ENCODE measurements at places on chromosomes 5 and 9.

- DNase-seq = no peak
Observed at GRCh38 chr5:167295681-167296005, 995.8 kb upstream of the WWC1 start.

GRCh38 chr9:89274838-89275237 lies 36.2 kb upstream of the CKS2 start:
- DNase-seq = no peak

GRCh38 chr9:128494108-128494745 lies 10.3 kb upstream of the GLE1 start:
- DNase-seq = no peak

DNA sequence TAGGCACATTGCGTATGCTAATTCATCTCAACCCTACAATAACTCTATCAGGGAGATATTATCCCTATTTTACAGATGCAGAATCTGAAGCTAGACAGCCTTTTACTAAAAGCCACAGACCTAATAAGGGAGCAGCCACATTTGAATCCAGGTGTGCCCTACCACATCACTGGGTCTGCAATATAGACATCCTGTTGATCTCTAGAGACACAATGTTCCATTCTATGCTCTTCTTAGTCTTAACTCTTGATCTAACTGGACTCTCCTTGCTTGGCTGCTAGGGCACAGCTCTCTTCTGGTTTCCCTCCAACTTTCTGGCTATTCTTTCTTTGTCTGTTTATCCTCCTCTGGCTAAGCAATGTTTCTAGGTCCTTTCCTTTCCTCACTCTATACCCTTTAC lies 1.4 kb upstream of the SPATA6L start:
- no peak for DNase-seq

DNA sequence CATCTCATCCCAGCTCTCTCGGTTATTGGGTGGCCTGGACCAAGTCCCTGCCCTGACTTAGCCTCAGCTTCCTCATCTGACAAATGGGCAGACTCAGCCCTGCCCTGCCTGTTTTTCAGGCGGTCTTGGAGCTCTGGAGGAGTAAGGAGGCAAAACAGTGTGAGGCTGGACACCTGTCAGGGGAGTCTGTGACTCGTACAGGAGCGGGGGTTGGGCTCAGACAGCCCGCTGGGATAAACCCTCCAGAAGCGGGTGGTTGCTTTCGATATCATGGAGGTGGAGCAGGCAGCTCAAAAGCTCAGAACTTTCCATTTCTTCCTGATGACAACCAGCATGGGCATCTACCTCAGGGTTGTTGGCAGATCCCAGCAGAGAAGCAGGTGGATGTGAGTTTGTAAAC lies 72.9 kb upstream of the GGTA1 start:
- DNase-seq = no peak

DNA sequence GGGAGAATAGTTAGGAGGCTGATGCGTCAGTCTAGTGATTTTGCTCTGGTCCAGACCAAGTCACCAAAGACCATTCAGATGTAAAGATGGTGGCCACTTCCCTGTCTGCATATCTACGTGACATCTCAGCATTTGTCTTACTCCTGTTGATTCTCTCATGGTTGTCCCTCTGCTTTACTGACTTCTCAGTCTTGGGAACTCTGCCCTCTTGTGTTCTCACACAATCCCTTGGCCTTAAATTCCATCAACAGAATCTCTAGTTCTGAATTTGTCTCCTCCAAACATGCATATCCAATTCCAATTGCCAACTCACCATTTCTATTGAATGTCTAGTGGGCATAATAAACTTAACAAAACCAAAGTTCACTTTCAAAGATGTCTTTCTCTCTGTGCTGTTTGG lies 147.8 kb downstream of the SLC24A2 start:
- no peak for DNase-seq

- no peak for DNase-seq
Observed at GRCh38 chr9:36436909-36437308, 36.8 kb upstream of the RNF38 start.

DNA sequence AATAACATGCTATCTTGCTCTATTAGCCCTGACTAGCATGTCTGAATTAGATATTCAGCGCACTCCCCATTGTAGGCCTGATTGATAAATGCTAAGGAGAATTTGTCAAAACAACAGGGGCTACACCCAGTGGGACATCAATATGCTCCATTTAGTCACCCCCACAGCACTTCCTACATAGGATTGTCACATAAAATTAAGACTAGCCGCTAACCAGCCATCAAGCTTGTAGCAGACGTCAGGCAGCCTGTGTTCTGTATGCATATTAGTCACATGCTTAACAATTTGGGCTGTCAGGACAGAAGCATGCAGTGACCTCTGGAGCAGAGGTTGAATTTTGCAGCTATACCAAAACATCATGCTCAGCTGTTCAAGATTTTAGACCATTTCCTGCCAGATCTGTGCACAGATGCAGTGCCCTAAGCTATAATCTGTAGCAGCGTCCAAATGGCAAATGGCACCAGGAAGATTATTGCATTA lies 197.4 kb upstream of the ISL1 start:
- DNase-seq = no peak

DNA sequence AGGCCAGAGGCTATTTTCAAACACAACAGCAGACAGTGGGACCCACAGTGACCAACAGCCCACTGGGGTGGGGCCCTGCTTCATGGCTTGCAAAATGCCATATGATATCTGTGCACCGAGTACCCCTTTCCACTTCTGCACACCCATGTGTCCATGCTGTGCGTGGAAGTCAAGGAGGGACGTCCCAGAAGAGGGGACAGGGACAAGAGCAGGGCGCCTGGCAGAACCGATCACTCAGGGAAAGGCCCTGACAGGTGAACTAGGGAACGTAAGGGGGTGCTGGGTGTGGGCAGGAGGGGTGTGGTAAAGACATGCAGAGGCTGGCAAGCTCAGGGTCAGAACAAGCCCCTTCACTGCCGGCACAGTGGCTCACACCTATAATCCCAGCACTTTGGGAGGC lies 7.6 kb upstream of the TTLL11 start:
- no peak for DNase-seq

Measured in activated CD8-positive, alpha-beta memory T cell treated with anti-CD3 and anti-CD28 coated beads, Interleukin-2, amount 10 ng/mL, durations not matched to agents 7 days and 5 days (primary cell).